ENCODE measurements at places on chromosomes 16 and 17.

GRCh38 chr16:23323224-23324030 lies 21.3 kb downstream of the SCNN1B start:
- no peak for DNase-seq

- DNase-seq: peak; percentile 60
Observed at GRCh38 chr16:17369421-17370222, 101.1 kb downstream of the XYLT1 start.

DNA sequence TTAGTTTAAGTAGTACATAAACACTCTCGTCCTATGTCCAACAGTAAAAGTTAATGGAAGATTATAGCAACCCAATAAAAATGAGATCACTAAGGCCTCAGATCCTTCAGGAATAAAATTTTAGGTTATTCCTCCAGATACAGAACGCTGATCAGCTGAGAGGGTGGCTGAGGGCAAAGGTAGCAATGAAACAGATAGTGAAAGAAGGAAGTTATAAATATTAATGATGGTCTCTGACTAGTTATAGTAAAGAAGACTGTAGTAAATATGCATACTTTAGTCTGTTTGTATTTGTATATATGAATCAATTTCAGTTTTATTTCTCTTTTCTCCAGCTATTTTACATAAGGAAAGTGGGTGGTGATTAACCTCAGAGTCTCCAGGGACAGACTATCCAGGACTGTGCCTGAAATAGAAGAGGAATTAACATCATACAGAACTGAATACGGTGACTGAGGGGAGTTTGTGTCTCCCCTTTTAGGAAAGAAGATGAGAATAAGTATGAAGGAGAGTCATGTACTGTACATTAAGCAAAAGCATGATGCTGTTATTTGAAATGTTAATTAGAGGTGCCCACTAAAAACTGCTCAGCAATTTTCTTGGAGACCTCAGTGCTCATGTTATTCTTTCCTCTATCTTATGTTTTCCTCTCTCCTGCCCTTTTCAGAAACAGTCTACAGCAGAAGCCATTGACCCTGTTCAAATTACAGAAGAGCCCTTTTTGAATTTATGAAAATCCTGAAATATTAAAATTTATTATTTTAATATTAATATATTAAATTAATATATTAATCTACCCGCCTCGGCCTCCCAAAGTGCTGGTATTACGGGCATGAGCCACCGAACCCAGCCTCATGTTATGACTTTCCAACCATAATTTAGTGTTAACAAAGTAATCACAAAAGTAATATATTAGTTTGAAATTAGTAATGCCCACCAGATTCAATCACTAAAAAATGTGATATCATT lies 36.5 kb upstream of the DHRS7B start:
- DNase-seq: no peak

- no peak for DNase-seq
Observed at GRCh38 chr16:27839419-27839818, 224.1 kb downstream of the GSG1L start.

DNA sequence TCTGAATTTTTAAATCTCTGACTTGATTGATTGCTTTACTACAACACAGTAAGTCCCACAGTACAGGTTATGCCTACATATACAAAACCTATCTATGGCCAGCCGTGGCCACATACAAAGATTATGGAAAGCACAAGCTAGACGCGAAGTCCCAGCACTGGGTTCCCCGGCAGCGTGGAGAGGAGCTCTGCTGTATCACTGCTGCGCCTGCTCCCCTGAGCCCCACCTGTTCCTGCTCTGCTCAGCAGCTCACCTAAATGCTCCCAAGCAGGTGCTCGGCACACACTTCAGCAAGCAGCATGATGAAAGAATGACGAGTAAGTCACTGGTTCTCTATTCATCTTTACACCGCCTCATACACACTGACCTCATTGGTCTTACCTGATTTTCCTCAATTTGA lies 20.6 kb downstream of the ZDHHC7 start:
- DNase-seq: no peak

DNA sequence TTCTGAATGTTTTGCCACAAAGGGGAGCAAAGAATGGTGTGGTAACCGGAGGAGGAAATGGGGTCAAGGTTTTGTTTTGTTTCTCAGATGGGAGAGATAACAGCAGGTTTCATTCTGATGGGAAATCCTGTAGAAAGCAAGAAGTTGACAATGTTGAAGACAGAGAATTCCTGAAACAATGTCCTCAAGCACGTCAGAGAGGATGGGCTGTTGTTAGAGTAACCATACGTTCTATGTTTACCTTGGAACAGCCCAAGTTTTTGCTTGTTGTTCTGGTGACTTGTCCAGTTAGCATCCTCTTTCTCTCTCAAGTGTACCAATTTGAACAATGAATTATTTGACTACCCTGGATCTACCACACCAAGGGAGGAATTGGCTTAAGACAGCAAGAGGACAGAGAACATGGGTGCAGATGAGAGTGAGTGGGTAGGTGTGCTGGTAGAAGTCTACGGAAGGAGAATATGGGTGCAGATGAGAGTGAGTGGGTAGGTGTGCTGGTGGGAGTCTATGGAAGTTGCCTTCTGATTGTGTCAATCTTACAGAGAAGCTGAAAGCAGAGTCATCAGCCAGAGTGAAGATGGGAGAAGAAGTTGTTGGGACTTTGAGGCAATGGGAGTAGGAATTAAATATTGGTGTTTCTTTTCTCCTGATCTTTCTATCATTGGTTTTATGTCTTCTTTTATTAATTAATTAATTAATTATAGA lies 14.8 kb upstream of the NSRP1 start:
- no peak for DNase-seq

GRCh38 chr17:62876673-62877405 lies 68.7 kb upstream of the MARCHF10 start:
- DNase-seq: no peak

DNA sequence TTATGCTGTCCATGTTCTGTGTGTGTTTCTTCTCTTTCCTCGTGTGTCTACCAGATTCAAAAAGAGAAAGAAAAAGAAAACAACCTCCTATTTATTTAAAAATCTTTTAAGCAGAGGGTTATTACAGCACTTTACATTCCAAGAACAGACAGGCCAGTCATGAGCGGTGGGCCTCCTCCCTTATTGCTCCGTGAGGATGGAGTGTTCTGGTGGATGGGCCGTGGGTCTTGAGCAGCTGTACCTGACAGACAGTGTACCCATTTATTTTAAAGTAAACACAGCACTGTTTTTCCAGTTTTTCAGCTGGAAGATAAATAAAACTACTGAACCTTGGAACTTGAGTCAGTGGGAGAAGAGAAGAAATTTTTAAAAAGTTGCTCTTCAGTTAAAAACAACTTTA lies 52.4 kb downstream of the WWP2 start:
- no peak for DNase-seq

DNA sequence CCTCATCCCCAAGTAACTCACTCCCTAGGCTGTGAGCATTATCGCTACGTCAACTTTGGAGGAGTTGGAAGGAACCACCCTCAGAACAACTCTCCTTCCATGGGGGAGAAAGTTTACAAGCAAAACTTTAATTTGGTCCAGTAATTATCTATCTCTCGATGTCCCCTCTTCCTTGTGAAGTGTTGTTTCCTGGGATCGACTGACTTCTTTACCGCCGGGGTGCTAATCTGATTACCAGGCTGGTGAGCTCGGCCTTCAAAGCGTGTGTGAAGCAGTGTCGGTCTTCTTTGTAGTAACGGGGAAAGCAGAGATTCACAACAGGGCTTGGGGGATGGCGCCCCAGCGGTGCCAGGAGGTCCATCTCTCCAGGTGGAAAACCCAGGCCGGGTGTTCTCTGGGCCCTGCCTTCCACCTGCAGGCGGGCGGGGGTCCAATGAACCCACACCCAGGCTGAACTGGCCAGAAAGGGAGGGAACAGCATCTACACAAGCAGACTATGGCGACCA lies 14.5 kb upstream of the FOXF1 start:
- no peak for DNase-seq

DNA sequence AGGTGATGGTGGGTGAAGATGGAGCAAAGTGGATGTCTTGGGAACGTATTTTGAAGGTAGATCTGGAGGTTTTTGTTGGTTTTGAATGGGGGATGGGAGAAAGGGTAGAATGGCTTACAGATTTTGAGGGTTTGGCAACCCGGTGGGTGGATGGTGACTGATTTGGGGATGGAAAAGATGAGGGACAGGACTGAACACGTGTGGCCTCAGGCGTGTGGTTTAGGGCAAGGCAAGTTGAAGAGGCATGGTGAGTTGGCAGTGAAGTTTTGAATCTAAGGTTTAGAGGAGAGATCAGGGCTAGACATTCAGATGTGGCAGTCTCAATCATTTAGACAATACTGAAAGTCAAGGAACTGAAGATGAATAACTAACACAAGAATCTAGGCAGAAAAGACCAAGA lies 5.0 kb upstream of the DCTPP1 start:
- DNase-seq: no peak

DNA sequence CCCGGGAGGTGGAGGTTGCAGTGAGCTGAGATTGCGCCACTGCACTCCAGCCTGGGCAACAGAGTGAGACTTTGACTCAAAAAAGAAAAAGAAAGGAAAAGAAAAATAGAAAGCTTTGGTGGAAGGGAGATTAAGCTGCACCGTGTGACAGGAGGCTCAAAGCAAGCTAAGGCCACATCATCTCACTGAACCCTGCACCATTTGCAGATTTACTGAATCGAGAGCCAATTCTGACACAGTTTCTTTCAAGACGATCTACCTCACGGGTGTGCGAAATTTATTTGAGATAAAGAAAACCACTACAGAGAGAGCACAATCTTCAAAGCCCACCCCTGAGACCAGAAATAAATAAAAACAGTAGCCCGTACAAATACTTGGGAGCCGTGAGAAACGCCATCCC lies 49.6 kb downstream of the RTN4RL1 start:
- DNase-seq: no peak

- no peak for DNase-seq
Observed at GRCh38 chr16:72865835-72866234, 182.1 kb downstream of the ZFHX3 start.

GRCh38 chr16:3487521-3488410 lies 7.5 kb downstream of the C16orf90 start:
- no peak for DNase-seq
